ENCODE measurements at places on chromosomes 4 and X.

GRCh38 chr4:152063621-152064240 is 302.9 kb upstream of the GATB start:
- no peak for DNase-seq

- DNase-seq: no peak
These were observed 88.5 kb upstream of the NOCT start for GRCh38 chr4:138927072-138927471.

GRCh38 chrX:72554448-72555140 is 18.0 kb downstream of the HDAC8 start:
- no peak for DNase-seq

GRCh38 chr4:168846414-168846813 is 163.6 kb downstream of the CBR4 start:
- DNase-seq: no peak

GRCh38 chr4:182185491-182185890 is 57.7 kb upstream of the TENM3 start:
- DNase-seq: no peak

GRCh38 chr4:91754716-91755115 is 549.0 kb upstream of the GRID2 start:
- no peak for DNase-seq

- DNase-seq: no peak
These were observed 243.1 kb upstream of the GPC4 start for GRCh38 chrX:133658293-133658911.

GRCh38 chrX:21926527-21927278 is 13.8 kb upstream of the SMS start:
- peak; percentile 83 for DNase-seq

- no peak for DNase-seq
These were observed 186.5 kb downstream of the MSL3 start for GRCh38 chrX:11944501-11944900.

DNA sequence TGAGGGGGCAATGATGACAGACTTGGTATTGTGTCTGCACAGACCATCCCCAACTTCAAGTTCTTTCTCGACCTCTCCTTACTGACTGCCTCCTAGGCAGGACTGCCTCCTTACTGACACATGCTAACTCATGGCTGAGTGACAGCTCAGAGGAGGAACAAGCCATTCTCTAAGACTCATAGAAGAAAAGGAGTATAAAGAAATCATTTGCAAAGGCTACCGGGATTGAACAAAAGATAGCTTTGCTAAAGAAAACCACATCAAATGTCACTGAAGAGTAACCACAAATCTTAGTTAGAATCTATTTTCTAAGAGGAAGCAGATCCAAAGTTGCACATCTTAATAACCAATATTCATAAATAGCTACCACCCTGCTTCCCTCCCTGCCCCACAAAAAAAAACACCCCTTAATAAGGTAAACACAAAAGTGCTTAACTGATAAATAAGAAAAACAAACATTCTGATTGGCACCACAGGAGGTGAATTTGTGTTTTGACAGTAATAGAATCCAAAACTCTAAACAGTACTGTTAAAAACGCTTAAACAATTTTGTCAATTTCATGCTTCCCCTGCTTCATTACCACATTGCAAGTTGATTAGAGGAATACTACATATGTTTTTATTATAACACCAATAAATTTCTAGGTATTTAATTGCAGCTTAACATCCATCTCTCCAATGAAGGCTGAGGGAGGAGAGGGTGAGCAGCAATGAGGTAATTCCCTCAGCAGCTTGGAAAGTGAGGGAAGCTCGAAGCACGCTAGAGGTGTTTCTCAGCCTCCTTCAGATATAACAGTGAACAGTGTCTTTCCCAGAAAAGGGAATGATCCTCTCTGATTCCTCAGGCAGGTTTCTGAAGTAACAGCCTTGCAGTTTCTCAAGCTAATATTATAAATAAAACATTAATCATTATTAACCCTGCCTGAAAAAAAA is 160.0 kb downstream of the HNRNPD start:
- no peak for DNase-seq

- DNase-seq: no peak
These were observed 870.6 kb upstream of the SLIT2 start for GRCh38 chr4:19381068-19381467.

GRCh38 chrX:105462186-105462585 is 241.7 kb upstream of the TEX13A start:
- DNase-seq: no peak

DNA sequence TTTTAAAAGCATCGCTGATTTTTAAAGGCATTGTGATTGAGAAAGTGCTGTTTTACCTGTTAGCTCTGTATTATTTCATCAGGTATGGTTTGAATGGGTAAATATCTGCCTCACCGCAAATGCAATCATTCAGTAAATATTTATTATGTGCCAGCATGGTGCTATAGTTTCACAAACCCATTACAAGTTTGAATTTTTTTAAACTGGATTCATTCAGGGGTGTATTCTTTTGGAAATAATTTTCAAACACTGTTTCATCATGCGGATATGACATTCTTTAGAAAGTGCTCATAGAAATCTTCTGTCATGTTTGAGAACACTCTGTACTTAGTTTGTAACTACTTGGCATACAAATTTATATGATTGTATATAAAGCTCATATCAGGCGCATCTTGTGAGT is 37.2 kb downstream of the LIMCH1 start:
- DNase-seq: no peak

DNA sequence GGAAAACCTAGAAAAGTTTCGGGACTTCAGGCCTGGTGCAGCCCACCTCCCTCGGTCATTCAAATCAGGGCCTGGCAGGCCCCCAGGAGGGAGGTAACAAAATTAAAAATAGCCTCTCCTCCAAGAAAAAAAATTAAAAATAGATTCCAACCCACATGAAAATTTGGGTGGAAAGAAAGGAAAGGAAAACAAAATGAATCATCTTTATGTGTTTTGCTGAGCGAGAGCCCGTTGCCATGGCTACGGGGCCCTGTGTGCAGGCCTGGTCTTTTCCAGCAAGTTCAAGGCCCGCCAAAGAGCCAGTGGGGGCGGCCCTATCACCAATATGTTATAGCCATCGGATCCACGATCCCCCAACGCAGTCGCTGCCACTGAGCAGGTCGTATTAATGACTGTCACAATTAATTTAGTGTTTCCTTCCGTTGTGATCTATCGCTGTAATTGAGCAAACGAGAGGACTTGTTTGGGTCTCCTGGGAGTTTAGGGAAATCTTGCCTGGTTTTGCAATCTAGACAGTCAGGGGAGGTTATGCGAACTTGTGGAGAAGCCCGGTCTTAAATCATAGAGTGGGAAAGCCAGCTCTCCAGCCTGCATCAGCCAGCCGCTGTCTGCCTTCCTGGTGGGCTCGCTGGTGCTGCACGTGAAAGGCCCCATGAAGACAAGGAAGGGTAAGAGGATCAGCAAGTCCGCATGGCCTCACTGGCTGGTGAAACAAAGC is 452.4 kb downstream of the BCOR start:
- peak; percentile 49 for DNase-seq

DNA sequence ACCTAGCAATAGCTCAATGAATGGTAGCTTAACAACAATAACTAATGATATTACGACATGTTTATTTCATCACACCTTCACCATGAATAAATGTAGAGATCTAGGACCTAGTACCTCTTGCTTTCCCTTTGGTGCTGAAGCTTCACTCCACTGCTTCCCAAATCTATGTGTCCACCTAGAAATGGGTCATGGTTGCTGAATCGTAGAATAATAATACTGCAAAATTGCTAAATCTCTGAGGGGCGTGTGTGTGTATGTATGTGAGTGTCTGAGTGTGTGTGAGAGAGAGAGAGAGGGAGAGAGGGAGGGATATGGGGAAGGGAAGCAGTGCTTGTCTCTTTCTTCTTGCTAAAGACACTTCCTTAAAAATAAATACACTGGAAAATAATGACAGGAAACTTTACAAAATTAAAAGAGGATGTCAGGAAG is 109.3 kb upstream of the BMP2K start:
- DNase-seq: no peak

DNA sequence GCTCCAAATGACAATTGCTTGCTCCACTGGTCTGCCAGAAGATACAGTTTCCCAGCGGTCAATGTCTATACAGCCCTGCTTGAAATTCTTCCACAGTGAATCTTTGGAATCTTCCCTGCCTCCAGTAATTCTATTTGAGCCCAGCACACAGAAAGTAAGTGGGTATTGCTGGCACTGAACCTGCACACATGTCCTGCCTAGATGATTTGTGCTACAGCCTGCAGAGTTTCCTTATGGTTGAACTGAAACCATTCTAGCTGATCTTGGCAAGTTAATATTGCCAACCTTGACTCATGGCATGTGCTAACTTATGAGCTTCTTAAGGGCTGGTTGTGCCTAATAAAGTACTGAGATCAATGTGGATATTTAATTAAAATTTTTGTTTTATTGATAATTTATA is 553.8 kb upstream of the GNPDA2 start:
- no peak for DNase-seq

- no peak for DNase-seq
These were observed 565.7 kb upstream of the SMIM31 start for GRCh38 chr4:164188236-164188635.

- no peak for DNase-seq
These were observed 674 bp downstream of the SEC24B start for GRCh38 chr4:109434007-109434971.

DNA sequence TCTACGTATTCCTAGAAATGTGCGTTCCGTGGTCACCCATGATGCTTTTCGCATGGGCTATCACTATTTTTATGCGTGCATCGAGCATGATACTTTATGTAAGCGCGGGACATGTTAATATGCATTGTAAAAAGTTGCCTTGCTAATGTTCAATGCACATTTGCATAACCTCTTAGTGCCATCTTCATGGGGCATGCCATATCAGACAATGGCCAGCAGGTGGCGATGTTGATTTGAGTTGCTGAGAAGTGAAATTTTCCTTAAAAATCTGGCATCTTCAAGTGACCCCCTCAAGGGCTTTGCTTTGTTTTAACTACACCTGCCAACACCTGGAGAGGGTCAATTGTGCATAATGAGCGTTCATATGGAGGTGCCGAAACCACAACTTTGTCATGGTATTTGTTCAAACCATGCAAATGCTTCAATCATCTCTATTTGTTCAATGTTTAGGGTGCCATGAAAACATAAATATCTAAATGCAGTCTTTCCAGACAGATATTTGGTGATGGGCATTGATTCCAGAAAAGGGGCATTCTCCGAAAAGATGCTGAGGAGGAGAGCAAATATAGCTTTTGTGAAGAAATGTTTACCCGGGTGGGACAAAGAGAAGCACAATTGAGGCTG is 833.9 kb upstream of the PRKX start:
- DNase-seq: peak; percentile 1

GRCh38 chr4:142081025-142081424 is 444.6 kb downstream of the IL15 start:
- DNase-seq: no peak

- no peak for DNase-seq
These were observed 38.5 kb downstream of the LRP2BP start for GRCh38 chr4:185357211-185357610.

GRCh38 chr4:94359838-94360237 is 17.2 kb upstream of the HPGDS start:
- DNase-seq: no peak

DNA sequence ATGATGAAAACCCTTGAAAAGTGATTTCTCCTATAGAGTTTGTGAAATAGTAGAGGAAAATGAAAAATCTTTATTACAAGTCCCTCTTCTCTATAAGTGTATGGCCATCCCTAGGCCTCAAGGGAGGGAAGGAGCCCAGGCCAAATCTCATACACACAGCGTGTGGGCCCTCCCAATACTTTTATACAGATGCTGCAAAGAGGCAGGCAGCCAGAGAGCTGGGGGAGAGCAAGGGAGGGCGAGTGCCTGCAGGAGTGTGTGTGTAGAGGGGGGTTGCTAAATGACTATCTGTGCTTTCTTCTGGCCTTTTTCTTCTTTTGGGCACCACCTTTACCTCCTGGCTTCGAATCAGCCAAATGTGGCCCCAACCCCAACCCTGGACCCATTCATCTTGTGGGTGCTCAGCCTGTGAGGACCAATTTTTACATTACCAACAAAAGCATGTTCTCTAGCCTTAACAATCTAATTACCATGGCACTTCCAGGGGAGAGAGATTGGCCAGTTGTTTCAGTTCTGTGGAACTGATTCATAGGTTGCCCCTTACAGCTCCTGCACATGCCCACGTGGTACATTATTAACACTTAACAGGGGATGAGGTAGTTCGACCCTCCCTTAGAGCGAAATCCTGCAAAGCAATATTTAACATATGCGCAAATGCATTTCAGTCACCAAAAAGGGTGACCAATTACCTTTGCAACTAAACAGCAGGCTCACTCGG is 2.0 kb downstream of the GPC3 start:
- no peak for DNase-seq

DNA sequence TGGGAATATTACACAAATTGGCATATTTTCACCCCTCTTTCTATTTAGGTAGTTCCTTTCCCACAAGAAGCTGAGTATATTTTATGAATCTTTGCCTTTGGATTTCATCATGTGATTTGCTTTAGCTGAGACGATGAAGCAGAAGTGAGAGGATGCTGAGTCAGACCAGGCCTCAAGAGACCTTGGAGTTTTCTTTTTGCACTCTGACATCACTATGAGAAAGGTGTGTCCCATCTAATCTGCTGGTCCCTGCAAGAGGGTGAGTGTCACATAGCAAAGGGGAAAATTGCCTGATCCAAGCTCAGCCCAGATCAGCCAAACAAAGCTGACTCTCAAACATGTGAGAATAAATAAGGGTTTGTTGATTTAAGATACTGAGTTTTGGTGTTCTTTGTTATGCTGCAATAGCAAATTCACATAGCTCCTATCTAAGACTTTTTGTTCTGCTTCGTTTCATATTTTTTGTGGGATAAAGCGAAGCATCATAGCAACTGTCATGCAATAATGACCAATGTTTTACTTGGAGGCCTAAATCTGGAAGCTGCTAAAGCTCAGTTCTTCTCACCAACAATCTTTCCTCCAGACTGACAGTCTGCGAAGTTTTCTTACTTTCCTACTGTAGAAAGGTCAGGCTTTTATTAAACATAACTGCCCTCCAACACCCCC is 176.9 kb downstream of the PDHA2 start:
- DNase-seq: no peak

DNA sequence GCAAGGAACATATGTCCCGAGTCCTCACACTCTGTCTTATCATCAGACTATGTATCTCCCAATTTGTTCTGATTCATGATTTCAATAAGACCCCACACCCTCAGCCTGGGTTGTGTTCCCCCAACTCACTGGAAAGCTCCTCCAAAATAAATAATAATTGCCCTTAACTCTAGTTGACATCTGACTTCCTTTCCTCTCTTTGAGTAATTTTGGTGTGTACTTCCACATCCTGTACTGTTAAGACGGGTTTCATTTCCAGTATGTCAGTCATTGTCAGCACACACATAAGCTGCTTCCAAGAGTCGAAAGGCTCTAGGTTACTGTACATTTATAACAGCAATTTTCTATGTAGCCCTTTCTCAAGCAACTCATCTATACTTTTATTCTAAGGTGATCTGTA is 52.2 kb upstream of the C1QTNF7 start:
- no peak for DNase-seq

All from AG09319 (cell line).